Fibroblast of skin of back (primary cell): ENCODE measurements at places on chromosomes 4 and X.

DNA sequence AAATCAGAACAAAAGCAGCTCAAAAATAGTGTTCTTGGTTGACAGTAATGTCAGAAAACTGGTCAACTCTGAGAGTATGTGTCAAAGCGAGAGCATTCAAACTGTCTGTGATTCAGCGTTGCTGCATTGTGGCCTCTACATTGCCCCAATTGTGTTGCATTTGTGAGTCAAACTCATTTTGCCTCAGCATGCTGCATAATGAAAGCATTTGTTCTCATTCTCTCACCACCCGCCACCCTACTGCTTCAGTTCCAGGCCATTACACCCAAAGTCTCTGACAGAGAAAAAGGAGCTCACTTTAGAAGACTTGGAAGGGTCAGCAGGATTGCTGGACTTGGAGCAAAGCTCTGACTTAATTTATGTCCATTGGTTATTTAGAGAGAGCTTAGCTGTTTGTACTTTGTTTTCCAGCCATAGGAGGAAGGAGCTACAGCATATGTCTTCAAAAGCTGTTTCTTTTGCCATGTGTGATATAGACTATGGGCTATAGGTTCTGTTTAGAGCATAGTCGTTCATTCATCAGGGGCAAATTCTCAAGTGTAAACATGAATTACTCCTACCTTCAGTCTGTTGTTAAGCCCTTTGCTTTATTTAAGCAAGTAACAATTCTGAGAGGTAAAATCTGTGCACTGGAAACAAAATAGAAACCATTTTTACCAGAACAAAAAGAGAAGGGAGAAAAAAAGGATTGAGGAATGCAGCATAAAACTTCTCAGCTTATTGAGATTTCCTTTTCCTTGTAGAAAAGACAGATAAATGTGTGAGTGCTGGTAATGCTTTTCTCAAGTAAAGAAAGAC is 153.4 kb upstream of the ANK2 start:
- DNase-seq = peak; percentile 33

DNA sequence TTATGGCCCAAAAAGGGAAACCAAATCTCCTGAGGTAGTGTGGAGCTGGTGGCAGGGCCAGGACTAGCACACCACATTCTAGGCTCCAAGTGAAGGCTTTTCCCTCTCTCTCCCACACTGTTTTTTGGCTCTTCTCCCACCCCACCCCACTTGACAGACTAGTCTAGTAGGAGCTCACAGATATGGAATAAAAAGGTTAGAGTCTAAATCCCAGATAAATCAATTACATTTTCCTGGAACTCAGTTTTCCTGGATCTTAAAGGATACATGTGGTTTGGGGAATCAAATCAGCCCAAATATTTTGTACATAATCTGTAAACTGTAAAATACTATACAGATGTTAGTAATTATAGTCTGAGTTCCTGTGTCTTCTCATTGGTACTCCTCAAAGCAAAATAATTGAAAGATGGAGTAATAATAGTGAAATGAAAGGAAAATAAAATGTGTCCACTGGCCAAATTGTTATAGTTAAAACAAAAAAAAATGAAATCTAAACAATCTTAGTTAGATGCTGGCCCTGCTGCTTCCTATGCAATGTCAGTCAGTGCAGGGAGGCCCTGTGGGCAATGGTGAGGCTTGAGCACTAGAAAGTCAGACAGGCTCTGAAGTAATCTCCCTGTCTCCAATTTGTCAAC is 370.4 kb upstream of the CPEB2 start:
- no peak for DNase-seq

GRCh38 chr4:128573781-128574508 is 235.6 kb upstream of the JADE1 start:
- DNase-seq = peak; percentile 98

DNA sequence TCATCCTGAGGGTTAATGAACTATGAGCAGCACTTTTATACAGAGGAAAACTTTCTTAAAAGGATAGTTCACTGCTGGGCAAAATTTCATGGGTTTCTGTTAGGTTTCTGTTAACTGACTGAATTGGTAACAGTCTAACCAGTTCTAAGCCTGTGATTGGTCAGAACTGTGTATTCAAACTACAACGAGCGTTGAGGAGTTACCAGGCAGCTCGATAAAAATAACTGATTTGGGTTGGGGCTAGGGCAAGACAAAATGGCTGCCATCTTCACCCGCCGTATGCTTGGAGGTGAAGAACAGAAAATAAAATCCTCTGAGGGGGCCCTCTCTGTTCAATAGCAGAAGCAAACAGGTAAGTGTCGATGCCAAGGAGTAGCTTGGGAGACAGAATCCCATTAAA is 22.0 kb downstream of the FAM133A start:
- no peak for DNase-seq

- DNase-seq = no peak
Observed at GRCh38 chr4:111871802-111872201, 273.5 kb upstream of the FAM241A start.

GRCh38 chr4:75889537-75890199 is 12.6 kb downstream of the PPEF2 start:
- DNase-seq = no peak

DNA sequence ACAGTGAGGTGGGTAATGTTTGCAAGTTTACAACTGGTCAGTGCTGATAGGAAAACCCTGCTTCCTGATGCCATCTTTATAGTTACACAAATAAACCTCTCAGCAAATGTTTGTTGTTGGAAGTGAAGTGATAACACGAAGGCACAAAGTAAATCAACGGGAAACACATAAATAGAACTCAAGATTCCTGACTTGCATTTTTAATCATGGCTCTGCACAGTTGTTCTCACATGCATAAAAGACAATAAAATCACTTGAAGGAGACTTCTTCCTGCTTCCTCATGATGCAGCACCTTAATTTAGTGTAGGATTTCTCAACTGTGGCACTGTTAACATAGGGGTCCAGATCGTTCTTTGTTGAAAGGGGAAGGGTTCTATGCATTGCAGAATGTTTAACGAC is 907.7 kb downstream of the RAB28 start:
- no peak for DNase-seq

GRCh38 chr4:18917689-18918088 is 896.1 kb upstream of the LCORL start:
- peak; percentile 33 for DNase-seq

- DNase-seq = peak; percentile 67
Observed at GRCh38 chr4:159366966-159367780, 264.3 kb downstream of the RAPGEF2 start.

- peak; percentile 65 for DNase-seq
Observed at GRCh38 chr4:141425124-141425523, 204.4 kb downstream of the ZNF330 start.

DNA sequence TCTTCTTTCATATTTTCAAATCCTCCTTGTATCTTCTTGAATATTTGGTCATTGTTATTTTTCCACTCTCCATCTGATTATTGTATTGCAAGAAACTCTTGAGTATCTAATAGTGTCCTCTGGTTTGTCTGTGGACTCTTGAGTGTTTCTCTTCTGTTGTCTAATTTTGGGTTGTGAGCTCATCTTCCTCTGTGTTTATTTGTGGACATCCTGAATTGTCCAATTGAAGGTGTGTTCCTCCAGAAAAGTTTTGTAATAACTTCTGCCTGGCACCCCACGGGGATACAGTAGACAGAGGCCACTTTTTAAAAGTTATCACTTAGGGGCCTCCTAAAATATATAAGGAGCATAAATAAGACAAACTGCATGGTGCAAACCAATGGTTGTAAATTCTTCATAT is 3.1 kb upstream of the CC2D2A start:
- no peak for DNase-seq

GRCh38 chr4:1051472-1051871 is 40.0 kb downstream of the FGFRL1 start:
- no peak for DNase-seq

- DNase-seq = no peak
Observed at GRCh38 chr4:184438375-184438774, 36.0 kb downstream of the IRF2 start.

- DNase-seq = peak; percentile 70
Observed at GRCh38 chrX:34877436-34877835, 65.2 kb upstream of the FAM47B start.

GRCh38 chr4:158667651-158668198 is 4.0 kb downstream of the C4orf46 start:
- DNase-seq = peak; percentile 46

- no peak for DNase-seq
Observed at GRCh38 chr4:149202117-149202516, 613.5 kb downstream of the IQCM start.

DNA sequence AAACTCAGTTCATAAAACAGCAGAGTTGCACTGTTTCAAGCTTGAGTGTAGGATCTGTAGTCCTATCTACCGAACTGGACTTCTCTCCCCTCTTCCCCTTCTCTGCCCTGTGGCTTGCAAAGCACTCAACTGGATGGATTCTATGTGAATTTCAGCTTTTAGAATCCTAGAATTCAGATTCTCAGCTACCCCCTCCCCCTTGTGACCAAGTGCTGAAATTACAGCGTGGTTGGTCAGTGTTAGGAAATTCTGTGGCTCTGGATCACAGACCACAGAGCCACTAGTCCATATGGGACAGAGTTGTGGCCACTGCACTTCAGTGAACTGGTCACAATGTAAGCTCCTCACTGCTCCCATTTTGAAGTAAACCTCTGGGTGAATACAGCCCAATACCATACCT is 64.6 kb upstream of the TRPC5 start:
- peak; percentile 0 for DNase-seq

- DNase-seq = no peak
Observed at GRCh38 chrX:24485976-24486680, 21.0 kb downstream of the PDK3 start.

GRCh38 chr4:106601519-106601918 is 232.9 kb upstream of the GIMD1 start:
- peak; percentile 40 for DNase-seq

GRCh38 chrX:41922431-41923151 is 763 bp downstream of the CASK start:
- no peak for DNase-seq

- DNase-seq = no peak
Observed at GRCh38 chrX:48456628-48457331, 13.3 kb downstream of the SLC38A5 start.

- DNase-seq = peak; percentile 92
Observed at GRCh38 chrX:10173331-10173900, 16.6 kb downstream of the CLCN4 start.

GRCh38 chr4:156803056-156803455 is 168.5 kb downstream of the PDGFC start:
- DNase-seq = no peak

DNA sequence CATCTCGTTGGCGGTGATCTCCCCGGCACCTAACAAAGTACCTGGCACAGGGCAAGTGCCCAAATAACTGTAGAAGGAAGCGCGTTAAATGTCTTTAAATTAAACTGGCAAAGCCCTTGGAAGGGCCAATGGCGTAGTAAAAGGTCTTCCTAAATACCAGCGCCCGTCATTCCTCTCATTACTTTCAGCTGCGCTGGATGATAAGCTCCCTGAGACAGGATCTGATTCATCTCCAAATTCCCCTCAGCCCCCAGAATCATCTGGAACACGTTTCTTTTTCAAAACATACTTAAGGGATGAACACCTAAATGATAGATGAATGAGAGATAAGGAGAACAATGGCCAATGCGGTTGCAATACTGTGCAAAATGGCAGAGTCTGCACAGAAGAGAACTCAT is 95.1 kb downstream of the AFAP1 start:
- peak; percentile 97 for DNase-seq

DNA sequence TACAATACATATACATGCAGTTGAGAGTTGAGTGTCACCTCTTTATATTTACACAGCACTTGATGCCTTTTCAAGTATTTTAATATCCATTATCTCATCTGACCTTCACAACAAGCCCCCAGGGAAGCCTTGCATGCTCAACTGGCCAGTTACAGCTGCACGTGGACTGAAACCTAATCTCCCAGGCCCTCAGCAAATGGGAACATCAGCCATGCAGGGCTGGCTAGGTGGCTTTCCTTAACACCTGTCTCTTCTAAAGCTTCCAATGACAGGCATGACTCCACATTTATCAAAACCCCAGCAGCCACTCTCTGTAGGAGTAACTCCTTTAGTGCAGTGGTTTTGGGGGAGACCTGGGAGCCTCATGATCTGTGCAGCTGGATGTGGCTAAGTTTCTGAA is 56.4 kb downstream of the PHKA2 start:
- DNase-seq = no peak
